Iris pigment epithelial cell (primary cell): ENCODE measurements at places on chromosomes 4 and X.
A peak's percentile ranks its signal among the peaks of the same experiment; 100 is the strongest.

- peak; percentile 60 for DNase-seq
Measured at GRCh38 chrX:72621625-72622485, 49.2 kb upstream of the HDAC8 start.

- DNase-seq, result no peak
Measured at GRCh38 chrX:30822068-30822681, 66.9 kb downstream of the TAB3 start.

- DNase-seq, result peak; percentile 80
Measured at GRCh38 chrX:106894978-106895452, 8.1 kb downstream of the RIPPLY1 start.

DNA sequence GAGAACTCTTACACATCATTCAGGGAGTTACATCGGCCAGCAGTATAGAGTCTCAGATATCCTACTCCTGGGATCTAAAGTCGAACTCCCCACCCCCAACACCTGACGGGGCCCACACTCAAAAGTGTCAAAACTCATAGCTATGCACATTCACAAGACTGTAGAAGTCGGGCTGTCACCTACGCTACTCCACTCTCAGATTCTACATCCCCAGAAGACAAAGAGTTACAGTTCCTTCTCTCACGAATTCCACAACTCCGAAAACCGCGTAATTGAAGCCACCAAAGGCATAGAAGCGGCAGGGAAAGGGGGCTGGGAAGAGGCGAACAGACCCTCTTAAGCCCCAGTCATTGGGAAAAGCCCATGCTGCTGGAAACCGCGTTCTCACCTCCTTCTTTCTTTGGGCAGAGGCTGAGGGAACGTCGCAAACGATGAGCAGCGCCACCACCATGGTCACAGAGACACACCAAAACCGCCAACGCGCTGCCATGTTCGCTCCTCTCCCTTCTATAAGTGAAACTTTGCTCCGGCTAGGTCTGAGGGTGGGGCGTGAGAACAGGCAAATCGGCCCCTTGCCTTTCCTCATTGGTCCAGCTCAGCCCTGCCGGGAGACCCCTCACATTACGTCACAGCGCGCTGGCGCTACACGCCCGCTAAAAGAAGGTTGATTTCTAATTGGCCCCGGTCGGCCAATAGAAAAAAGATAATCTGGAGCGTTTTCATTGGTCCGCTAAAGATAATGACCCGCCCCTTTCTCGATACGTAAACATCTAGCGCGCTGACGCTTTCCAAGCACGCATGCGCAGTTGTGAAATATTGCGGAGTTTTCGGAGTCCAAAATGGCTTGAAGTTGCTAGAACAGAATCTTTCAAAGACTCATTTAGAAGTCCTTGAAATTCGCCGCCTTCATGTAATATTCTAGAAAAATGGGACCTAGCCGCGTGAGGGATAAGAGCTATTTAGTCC, at the start of gene MAGT1:
TSS of gene MAGT1 (minus strand) at position 515 of the 966 bp plus-strand sequence. CDS start at position 490, 25 bp downstream.
- DNase-seq, result peak; percentile 96

DNA sequence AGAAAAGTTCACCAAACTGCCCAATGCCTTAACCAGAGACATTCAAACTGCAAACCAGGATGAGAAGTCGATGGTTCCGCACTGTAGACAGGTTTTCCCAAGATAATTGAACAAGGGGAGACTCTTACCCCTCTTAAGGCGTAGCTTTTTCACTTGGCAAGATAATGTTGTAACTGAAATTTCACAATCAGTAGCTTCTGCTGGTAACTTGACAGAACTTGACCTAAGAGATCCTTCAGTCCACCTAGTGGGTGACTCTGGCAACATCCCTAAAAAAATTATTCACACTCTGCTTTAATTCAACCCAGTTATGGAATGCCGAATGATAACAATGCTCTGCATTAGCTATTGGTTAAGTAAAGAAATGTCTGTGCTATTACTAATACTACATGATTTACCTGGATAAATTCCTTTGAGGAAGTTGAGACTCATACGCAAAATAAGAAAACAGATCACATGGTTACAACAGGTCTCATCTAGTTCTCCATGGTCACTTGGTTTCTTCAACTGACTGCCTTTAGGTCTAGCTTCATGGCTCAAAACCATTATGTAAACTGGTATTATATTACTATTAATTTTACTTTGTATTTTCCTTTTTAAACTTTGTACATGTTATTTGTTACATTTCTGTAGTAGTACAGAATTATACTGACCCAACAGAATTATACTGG, 9.1 kb downstream of the ELF2 start:
- peak; percentile 82 for DNase-seq

DNA sequence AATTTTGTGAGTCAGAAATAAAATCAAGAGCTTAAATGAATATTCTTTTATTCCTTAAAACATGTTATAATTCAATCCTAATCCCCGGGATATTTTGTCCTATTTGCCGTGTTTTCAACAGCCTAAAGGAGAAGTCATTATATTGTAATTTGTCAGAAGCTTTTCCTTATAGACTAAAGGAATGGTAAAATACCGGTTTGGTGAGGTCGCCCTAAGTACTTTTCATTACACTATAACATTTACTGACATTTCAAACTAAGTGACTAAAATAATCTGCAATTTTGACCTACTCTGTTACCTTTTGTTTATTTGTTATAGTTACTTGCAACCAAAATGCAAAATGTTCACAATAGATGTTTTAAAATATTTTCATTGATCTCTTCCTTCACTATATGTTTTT, 8.8 kb downstream of the DCLK2 start:
- DNase-seq, result no peak

GRCh38 chrX:78650906-78651437, 8.2 kb downstream of the RTL3 start:
- peak; percentile 83 for DNase-seq

GRCh38 chrX:34063616-34064015, 68.5 kb downstream of the FAM47A start:
- no peak for DNase-seq

DNA sequence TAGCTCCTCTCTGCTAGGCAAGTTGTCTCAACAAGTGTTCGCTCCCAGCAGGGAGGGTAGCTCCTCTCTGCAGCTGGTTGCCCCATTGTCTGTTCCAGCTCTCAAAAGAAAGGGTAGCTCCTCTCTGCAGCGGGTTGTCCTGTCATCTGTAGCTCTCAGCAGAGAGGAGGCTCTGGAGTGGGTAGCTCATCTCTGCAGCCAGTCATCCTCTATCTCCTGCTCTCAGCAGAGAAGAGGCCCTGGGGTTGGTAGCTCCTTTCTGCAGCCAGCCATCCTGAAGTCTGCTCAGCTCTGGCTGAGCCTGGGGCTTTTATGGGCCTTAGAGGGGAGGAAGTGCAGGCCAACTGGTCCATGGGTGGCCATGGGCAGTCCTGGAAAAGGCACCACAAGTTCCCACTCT, 342.7 kb downstream of the PTTG2 start:
- DNase-seq, result no peak

GRCh38 chr4:39450618-39451017, 8.1 kb downstream of the RPL9 start:
- no peak for DNase-seq

DNA sequence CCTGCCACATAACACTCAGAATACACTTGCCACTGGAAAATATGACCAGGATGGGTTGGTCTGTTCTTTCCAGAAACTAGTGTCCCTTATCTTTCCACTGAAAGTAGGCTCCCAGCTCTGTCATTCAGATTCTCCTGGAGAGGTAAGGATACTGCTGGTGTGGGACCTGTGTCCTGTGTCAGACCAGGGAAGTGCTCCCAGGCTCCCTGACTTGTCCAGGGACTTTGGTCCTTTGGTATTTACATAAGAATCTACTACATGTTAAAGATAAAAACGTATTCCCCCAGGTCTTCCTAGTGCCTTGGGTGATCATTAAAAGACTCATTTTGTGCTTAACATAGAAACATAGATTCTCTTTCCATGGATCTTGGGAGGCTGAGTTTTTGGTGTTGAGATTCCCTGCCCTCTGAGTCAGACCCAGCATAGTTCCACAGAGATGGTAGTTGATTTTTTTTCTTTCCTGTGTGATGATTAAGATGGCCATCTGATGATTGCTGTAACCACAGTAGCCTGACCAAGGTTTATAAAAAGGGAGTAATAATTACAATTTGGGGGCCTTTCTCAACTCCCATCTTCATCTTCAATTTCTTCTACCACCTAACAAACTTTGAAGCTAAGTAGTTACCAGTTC, 159.8 kb upstream of the JADE1 start:
- peak; percentile 61 for DNase-seq
